RPMI7951 (cell line): ENCODE measurements at places on chromosomes 6 and 20. TPM values are rescaled to one million over a fixed set of nuclear protein-coding genes. Genes with fewer than 3 reads are reported as not detected.

The HEY2 gene
- total RNA-seq = 0.10 and 0.36 TPM in 2 replicates

The MYB gene
- total RNA-seq = 0.12 TPM in 1 of 2 replicates, not detected in the other

The C4A gene
- total RNA-seq = 0.96 and 1.3 TPM in 2 replicates

The PHACTR3 gene
- 0.12 and 0.59 TPM in 2 replicates for total RNA-seq

The PRRT1 gene
- 0.49 TPM in 1 of 2 replicates, not detected in the other for total RNA-seq

The TSHZ2 gene
- 0.12 TPM in 1 of 2 replicates, not detected in the other for total RNA-seq

The OR2H1 gene
- total RNA-seq = not detected in 2 replicates

The GSTA4 gene
- 16.1 and 18.7 TPM in 2 replicates for total RNA-seq

The PSORS1C2 gene
- total RNA-seq = not detected in 2 replicates

The RPP21 gene
- 90.8 and 94.3 TPM in 2 replicates for total RNA-seq

The KIF13A gene
- 25.5 and 25.7 TPM in 2 replicates for total RNA-seq

The STMN3 gene
- total RNA-seq = 75.3 and 102 TPM in 2 replicates

The COX4I2 gene
- total RNA-seq = not detected in 2 replicates

The HLA-DOA gene
- total RNA-seq = under 0.01 TPM in 1 of 2 replicates, not detected in the other

The GRIK2 gene
- 0.88 and 2.0 TPM in 2 replicates for total RNA-seq

DNA sequence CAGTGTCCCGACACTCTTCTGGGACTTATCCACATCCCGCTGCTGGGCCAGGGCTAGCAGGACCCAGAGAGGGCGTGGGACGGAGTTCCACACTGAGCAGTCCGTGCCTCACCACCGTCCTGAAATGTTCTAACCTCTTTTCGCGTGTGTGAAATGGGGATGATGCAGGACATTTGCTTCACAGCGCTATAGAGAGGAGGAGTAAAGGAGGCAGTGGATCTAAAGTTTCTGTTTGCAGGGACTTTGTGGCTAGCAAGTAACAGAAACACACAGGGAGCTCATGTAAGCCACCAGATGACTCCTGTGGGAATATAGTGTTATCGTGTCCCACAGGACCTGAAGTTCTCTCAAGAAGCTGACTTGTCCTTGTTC, 634 bp downstream of the ITPA start:
- peak; percentile 19 for DNase-seq

DNA sequence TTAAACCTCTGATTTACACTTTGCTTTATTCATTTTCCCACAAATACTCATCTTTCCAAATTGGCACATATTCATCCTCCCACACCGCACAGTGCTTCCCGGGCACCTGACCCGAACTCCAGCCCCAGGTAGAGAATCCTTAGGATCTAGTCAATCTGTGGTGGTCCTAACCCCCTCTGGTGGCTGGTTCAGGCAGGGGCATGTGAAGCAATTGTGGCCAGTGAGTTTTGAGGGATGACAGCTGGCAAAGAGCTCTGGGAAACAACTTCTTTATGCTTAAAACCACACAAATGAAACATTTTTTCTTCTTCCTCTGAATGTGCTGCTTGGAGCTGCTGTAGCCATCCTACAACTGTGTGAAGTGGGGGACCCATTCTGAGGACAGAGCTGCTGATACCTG, 54.7 kb downstream of the ELOVL5 start:
- DNase-seq = no peak

- DNase-seq = no peak
Measured at GRCh38 chr20:60034231-60035110, 76.2 kb downstream of the CDH26 start.

GRCh38 chr6:40325041-40325440, 262.1 kb downstream of the LRFN2 start:
- DNase-seq = no peak

DNA sequence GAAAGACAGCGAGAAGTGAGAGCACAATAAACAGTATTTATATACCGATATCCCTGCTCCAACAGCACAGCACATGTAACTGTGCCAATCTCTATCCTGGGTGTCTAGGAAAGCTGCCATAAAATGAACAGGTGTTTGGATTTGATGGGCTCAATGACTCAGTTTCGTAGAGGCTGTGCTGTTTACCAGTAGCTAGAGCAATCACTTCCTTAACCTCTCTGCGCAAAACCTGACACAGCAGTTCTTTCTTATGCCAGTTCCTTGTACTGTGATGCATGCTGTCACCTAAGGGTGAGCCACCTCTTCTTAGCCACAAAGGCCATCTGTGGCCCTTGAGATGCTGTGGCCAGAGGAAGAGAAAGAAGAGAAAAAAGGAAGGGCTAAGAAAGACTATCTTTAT, 59.3 kb downstream of the SHPRH start:
- no peak for DNase-seq

- DNase-seq = peak; percentile 17
Measured at GRCh38 chr6:161274488-161274858, 612 bp upstream of the AGPAT4 start.

GRCh38 chr6:32883789-32884188, 29.8 kb downstream of the PSMB9 start:
- peak; percentile 66 for DNase-seq

DNA sequence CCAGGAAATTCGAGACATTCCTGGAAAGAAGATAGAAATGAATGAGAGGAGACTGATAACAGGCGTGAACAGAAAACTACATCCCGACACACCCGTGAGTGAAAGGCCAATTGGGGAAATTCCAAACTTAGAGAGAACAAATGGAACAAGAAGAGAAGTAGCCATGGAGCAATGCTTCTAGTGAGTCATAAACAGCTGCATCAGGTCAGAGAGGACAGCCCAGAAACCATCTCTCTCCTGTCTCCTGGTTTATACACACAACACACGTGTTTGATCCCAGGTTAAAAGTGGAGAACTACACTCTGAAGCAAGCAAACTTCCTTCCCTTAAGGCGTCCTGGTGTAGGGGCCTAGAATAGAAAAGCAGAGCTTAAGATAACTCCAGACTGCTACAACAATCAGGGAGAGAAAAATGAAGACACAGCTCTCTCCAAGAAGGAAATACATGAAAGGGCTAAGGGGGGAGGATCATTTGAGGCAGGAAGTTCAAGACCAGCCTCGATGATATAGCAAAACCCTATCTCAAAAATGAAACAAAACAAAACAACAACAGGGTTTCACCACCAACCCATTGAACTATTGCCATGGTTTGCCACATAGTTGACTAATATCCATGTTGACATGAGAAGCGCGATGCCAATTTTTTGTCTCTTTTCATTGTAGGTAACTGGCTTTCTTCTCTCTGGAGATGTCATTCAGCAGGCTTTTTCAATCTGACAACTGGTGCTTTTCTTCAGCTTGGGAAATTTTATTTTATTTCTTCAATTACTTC, 26.9 kb downstream of the NRN1 start:
- peak; percentile 87 for DNase-seq

DNA sequence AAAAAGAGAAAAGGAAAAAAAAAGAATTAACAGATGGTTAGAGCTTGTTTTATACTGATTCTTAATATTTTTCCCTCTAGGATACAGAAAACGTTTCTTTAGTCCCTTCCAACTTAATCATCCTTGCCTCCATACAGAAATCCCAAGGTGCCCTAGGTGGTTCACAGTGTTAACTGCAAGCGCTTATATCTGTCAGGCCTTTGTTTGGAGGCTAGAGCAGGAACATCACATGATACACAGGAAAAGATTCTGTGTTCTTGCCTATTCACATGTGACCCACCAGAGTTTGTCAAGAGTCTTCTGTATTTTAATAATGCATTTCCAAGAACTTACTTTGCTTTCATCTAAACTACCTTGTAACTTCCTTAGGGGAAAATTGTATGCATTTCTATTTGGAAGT, 31.3 kb downstream of the ANKRD6 start:
- DNase-seq = no peak

DNA sequence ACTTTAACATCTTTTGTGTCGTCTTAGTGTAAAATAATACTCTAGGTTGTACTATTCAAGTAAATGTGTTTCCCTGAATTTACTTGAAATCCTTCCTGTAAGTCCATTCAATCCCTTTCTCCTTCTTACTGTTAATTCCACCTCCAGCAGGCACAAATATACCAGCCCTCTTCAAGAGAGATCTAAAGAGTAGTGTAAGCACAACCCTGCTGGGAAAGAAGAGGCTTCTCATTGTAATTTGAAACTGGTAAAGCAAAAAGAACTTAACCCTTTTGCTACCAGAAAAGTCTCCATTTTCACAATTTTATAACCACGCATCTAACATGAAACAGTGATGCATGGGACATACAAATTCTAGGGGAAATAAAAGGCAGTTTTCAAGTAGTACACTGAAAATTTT, at the start of gene BMP5:
BMP5 (minus strand) TSS at position 191 of the 400 bp plus-strand sequence. CDS start 725 bp downstream, outside the sequence.
- DNase-seq = no peak

DNA sequence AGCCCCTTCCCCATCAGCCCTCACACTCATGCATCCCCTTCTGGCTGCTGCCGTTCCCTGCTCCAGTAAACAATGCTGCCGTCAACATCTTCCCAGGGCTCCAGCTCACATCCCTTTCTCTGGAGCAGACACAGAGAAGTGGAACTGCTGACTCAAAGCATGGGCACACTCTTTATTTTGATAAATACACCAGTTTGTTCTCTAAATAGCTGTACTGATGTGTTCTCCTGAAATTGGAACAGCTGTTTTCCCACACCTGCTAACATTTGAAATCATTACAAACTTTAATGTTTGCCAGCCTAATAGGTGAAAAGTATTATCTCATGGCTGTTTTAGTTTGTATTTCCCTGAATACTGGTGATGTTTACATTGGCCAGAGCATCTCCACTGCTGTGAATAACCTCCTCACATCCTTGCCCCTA, 102.1 kb upstream of the NXT1 start:
- no peak for DNase-seq

GRCh38 chr20:10928841-10929421, 255.1 kb upstream of the JAG1 start:
- peak; percentile 8 for DNase-seq

DNA sequence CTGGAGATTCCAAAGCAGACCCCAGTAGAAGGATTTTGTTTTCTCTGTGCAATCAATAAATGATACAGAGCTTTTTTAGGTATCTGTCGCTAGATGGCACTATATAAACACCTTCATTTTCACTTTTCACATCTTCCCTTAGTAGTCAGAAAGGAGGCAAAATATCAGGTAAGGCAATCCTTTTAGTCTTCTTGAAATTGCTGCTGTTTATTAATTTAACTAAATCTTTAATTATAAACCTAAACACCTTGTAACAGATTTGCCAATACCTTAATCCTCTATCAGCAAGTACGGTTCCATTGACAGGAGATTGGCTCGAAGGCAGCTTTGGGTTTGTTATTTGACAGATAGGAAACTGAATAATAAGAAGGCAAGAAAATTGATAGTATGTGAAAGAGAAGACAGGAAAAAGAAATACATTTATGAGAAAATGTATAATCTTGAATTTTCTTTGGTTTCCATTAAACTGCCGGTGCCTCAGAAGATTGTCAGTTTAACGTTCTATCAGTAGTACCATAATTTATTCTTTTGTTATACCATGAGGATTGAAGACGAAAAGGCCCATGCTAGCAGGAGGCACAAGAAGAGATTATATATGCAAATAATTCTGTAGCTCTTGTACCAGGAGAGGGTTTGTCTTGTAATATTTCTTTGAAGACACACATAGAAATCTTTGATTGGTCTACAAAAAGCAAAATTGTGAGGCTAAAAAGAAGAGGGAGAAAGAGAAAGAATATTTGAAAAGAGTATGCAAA, 23.5 kb upstream of the IBTK start:
- DNase-seq = peak; percentile 43

- DNase-seq = no peak
Measured at GRCh38 chr6:29532320-29532951, 27.1 kb downstream of the UBD start.

- no peak for DNase-seq
Measured at GRCh38 chr20:39745380-39745779, 783.2 kb downstream of the DHX35 start.

DNA sequence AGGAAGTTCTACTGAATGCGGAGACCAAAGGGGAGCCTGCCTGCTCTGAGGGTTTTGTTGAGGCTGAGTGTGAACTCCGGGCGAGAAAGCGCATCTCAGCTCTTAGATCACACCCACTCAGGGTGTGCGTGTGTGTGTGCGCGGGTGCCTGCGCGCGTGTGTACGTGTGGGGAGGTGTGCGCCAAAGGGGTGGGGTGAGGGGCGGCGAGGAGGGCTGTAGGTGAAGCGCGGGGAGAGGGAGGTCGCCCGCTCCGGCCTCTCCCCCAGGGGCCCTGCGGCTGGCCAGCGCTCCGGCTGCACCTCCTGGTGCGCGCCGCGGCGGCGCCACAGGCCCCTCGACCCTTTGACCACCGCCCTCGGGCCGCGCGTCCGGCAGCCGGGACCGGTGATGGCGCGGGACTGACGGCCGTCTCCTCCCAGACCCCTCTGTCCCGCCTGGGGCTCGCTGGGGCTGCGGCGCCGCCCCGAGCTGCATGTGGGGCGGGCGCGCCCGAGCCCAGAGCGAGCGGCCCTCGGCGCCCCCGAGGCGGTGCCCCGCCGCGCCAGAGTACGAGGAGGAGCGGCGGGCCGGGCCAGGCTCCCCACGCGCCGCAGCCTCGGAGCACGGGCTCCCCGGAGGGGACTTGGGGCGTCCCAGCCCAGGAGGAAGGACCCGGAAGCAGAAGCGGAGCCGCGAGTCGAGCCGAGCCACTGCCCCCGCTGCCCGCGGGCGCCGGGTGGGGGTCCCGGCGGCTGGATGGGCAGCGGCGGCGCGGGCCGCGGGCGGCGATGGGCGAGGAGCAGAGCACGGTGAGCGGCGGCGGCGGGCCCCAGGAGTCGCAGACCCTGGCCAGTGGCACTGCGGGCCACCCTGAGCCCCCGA, at the start of gene RNF217:
RNF217 (plus strand) TSS at position 661 of the 862 bp plus-strand sequence; CDS start at position 769, 108 bp downstream.
- DNase-seq = peak; percentile 70

GRCh38 chr6:156928972-156929371, 151.8 kb downstream of the ARID1B start:
- no peak for DNase-seq

- no peak for DNase-seq
Measured at GRCh38 chr20:58395604-58396003, 6.6 kb downstream of the VAPB start.

GRCh38 chr6:130602151-130602770, 224.9 kb upstream of the SMLR1 start:
- DNase-seq = peak; percentile 98

DNA sequence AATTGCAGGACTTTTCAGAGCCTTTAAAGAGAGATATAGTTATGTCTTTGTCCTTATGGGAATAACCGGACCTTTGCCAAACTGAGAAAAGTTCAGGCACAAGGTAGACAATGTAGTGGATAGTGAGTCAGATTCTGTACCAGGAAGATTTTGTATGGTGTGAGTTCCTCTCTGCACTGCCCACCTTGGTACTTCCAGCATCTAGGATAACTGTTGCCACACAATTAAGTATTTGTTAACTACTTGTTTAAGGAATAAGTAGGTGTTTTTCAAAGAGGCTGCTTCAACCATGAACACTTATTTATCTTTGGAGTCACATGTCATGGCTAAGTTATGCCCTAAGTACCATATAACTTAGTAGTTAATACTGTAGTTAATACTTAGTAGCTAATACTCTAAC, 131.8 kb upstream of the DOK5 start:
- DNase-seq = no peak

GRCh38 chr6:40999569-40999968, 39.5 kb downstream of the UNC5CL start:
- DNase-seq = peak; percentile 69
